ENCODE measurements at places on chromosomes 11 and 22. TPM values are rescaled to one million over a fixed set of nuclear protein-coding genes. Genes with fewer than 3 reads are reported as not detected.

MS4A2 gene
- total RNA-seq, result 8.5 TPM

- H3K27me3 ChIP-seq, result no peaks in the 10 kb centered on the region
- H3K4me3 ChIP-seq, result no peak overlapping the region
- no peak overlapping the region for H3K27ac ChIP-seq
Measured at GRCh38 chr11:47271961-47272661, 2.2 kb downstream of the MADD start.

GRCh38 chr11:104843150-104843836 lies 55.0 kb downstream of the CASP12 start:
- H3K36me3 ChIP-seq, result no peaks in the 10 kb centered on the region
- H3K4me1 ChIP-seq, result no peaks in the 10 kb centered on the region
- H3K4me3 ChIP-seq, result no peak overlapping the region
- DNase-seq, result peak; percentile 23

DNA sequence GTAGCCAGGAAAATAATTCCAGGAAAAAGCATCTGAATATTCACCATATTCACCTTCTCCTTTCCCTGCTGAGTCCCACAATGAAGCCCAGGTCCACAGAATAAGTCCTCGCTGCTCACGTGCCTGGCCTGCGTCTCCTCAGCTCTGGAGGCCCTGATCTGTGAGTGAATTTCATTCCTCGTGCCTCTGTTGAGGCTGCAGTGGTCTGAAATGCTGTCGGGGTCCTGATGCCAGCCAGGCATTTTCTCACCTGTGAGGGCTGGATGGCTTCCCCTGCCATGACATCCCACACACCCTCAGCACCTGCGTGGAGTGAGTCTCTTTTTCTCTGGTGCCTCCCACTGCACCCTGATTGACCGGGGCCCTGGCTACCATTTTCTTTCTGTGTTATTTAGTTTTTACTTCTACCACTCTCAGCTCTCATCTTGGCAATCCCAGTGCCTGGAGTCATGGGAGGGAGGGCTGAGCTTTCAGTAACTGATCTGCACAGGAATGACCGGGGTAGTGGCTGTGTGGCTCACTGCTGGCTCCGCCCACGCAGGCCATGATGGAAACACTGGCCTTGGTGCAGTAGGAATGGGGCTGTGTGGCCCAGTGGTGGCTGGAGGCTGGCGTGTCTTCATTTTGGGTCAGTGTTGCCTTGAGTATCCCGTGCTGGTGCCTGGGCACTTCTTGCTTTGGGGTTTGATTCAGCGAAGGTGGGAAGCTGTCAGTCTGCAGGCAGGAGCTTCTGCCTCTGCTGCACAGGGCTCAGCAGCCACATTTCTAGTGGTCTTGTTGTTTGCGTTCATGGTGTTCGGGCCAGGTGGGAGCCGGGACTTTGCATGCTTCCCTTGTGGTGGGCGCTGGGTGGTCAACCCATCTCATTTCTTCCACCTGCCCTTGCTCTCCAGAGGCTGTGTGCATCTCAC lies 807.2 kb downstream of the TBC1D22A start:
- H3K4me3 ChIP-seq, result no peak overlapping the region
- peaks cover 2% of the 10 kb centered on the region for H3K27me3 ChIP-seq
- no peaks in the 10 kb centered on the region for H3K36me3 ChIP-seq
- no peak overlapping the region for H3K27ac ChIP-seq
- peaks cover 15% of the 10 kb centered on the region for H3K4me1 ChIP-seq

DNA sequence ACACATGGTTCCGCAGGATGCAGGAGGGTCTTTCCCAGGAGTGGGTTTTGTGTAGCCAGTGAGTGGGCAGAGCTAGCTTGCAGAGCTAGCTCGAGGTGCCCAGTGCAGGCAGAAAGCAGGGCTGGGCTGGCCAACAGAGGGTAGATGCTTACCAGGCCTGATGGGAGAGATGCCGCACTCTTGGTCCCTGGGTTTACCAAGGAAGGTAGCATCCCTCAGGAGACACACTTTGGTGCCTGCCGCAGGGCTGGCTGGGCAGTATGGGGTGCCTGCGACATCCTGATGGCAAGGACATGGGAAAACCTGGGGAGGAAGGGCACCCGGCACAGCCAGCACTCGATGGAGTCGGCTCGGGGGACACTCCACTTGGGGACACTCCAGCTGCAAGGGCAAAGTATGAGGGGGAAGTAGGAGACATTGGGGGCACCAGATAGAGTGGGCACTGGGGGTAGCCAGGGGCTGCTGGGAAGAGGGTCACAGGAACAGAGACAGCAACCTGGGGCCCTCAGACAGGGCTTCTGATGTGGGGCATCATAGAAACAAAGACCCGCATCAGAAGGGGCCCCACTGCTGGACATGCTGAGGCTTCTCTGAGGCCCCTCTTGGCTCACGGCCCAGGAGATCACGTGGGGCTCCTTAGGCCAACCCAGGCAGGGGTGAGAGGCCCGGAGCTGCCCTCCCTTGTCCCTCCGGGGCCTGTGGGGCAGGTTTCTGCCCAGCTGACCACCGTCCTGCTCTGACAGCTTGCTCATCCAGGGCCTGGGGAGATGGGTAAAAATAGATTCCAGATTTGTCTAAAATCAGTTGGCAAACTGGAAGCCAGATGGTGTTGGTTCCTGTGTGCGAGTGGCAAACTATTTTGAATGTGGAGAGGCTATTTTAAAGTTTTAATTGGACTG lies 89.8 kb downstream of the MORC2 start:
- peak; percentile 88 for DNase-seq
- no peak overlapping the region for H3K4me3 ChIP-seq
- no peaks in the 10 kb centered on the region for H3K27me3 ChIP-seq
- no peak overlapping the region for H3K27ac ChIP-seq
- peaks cover 45% of the 10 kb centered on the region for H3K4me1 ChIP-seq

All from lung (tissue), 17 donors.